ENCODE measurements at places on chromosomes 1 and 21.

GRCh38 chr21:38478782-38479181 lies 19.5 kb downstream of the ERG start:
- DNase-seq: no peak

- DNase-seq: no peak
Measured at GRCh38 chr1:207333009-207333600, 11.6 kb downstream of the CD55 start.

DNA sequence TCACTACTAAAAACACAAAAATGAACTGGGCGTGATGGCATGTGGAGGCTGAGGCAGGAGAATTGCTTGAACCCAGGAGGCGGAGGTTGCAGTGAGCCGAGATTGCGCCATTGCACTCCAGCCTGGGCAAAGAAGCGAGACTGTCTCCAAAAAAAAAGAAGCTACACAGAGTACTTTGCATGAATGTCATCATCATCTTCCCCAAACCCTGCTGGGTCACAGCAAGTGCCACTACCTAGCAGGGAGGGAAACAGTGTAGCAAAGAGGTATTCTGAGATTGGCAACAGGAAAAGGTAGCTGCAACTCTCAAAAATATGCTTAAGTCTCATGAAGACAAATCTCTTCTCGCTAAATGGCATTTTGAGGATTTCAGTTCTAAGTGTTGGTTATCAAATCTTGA lies 12.8 kb downstream of the NDC1 start:
- DNase-seq: no peak

DNA sequence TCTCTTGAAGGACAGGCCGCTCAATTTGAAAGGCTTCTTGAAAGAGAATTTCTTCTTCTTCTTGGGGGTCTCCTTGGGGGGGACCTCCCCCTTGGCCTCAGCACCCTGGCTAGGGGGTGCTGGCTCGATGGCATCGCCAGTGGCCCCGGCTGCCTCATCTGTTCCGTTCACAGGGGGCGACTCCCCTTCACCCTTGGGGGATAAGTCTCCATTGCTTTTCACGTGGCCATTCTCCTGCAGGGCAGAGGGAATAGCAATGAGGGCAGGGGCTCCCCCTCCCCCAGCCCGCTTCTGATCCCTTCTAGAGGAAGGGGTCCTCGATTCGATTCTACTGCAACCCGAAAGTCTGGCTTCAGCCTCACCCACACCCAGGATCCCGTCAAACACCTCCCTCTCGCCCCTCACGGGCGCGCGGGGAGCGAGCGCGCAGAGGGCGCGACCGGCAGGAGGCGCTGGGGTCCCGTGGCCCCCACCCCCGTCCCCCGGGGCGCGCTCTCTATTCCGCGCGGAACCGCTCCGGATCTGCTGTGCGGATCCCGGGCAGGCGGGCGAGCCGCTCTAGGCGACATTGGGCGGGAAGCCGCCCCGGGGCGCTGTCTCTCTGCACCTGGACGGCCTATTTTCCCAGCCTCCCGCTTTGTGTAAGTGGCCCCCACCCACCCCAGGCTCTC lies 1.0 kb downstream of the MARCKSL1 start:
- DNase-seq: peak; percentile 80

DNA sequence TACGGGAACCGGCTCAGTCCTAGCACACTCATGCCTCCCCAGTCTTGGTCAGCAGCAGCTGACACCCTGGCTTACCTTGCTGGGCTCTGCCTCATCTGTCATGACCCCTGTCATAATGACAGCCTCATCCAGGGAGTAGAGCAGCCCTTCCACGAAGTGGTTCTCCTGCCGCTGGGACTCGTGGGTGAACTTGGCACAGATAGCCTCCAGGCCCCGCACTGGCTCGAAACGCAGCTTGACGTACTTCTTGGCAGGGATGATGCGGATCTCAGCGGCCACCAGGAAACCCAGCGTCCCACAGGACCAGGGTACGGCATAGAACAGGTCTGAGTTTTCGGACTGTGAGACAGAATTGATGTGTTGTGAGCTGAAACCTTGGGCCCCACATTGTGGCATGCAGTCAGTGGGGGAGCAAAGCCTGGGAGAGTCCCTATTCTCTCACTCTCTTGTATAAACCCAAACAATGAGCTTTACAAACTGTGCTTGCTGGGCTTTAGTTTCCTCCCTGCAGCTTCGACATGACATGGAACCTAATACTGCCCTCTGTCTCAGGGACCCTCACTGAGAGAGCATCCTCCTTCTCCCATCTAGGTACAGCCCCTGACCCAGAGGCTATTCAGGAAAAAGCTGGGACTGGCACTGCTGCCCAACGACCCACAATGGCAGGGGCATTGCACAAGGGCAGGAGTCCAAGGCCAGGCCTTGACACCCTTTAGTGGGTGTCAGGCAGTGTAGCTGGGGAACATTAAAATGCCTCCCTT lies 15.5 kb downstream of the DHCR24 start:
- DNase-seq: no peak

DNA sequence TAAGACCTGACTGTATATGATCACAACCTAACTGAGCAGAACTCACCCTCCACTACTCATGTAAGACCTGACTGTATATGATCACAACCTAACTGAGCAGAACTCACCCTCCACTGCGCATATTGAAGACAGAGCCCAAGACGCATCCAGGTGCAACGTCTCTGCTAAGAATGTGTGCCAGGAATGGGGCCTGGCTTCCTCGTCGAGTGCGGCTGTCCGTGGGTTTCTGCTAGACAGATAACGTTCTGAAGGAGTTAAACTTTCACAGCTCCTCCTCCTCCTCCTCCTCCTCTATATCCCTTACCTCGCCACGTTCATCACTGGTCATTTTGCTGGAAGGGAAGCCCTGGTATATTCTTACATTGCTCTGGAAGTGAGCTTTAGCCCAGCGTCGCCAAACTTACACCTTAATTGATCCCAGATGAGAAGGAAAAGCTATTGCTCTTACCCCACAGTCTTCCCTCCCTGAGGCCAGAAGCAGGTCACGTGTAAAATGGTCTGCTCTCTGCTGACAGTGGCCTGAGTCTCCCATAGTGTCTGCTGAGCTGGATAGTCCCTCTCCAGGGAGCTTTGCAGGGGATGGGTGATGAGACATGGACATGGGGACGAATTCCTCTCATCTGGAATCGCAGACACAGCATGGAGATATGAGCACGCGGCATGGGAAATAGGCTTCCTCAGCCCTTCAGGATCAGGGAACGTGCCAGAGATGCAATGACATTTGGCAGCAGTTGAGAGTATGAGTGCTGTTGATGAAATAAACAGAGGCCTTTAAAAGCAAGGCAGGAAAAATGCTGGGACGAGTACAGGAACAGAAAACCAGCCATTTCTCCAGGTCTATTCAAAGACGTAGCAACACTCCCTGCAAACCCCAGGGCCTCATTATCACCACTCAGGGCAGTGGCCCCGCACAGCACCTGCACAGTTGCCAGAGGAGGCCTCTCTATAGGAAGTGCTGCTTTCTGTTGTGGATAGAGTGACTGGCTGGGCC lies 528.1 kb downstream of the KIF26B start:
- DNase-seq: no peak

All from head of caudate nucleus (tissue), 42 donors.